ENCODE measurements at places on chromosomes 7 and 10.

GRCh38 chr10:119667562-119668328 lies 16.6 kb downstream of the BAG3 start:
- no peak for DNase-seq

- DNase-seq: no peak
Observed at GRCh38 chr10:624605-625332, 64.7 kb downstream of the DIP2C start.

GRCh38 chr10:7738536-7739407 lies 35.7 kb downstream of the ITIH2 start:
- no peak for DNase-seq

DNA sequence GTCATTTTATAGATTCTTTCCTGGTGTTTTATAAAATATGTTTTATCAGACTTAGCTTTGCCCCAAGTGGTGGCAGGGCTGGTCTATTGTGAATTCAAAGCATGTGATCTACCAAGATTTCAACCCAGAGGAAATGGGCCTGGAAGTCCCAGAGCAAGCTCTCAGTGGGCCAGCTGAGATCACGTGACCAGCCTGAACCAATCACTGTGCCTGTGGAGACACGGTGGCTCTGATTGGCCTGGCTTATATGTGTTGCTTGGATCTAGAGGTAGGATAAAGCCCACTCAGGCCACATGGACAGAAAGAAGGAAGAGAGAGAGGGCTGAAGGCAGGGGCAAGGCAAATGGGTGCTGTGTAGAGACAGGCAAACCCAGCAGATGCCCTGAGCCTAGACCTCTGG lies 65.5 kb upstream of the GATA3 start:
- no peak for DNase-seq

DNA sequence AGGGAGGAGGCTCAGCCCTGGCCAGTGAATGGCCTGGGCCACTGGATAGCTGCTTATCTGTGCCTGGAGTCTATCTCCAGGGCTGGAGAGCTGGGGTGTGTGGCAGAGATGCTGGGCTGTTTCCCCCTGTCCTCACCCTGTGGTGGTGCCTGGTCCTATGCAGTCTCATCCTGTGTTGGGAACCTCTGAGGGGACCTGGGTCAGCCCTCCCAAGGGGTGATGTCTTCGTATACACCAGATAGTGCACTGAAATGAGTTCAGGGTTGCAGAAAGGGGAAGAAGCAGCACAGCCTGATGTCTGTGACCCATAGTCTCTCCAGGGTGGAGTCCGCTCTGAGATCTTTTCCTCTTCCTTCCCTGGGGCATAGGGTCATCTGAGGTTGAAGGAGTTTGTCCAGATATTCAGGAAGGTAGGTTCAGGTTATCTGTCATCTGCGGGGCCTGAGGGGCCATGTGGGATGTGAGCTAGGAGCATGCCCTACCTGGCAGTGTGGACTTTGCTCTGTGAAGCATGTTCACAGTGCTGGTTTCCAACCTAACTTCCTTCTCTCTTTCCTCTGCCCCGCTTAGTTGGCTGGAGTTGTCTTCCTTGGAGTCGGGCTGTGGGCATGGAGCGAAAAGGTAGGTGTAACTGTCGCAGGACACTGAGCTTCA lies 33.4 kb upstream of the SH2D4B start:
- DNase-seq: no peak

GRCh38 chr7:109178342-109178741 lies 608.7 kb downstream of the DNAJB9 start:
- DNase-seq: no peak

- peak; percentile 90 for DNase-seq
Observed at GRCh38 chr10:4825868-4826791, at the start of gene AKR1E2. Gene AKR1E2, plus strand, starts transcription at chr10:4826207. Its CDS starts 118 bp downstream, at chr10:4826325.

DNA sequence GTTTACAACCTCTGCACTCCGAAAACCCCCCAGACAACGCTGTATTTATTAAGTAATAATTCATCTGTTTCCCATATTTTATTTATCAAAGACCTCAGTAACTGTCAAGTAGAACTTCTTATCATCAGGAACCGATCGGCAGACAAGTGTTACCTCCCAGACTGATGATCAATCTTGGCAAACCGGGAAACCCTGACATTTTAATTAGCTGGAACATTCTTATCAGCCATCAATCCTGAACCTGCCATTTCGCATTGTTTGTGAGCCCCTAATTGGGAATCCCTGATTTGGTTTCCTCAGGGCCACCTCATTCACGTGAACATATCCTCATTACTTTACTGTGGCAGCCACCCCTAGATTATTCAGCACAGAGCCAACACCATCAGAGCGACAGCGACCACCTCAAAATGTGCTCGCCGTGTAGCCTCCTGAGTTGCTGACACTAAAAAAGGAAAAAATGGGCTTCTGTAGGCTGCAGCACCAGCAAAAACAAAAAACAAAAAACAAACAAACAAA lies 93.6 kb upstream of the SDK1 start:
- DNase-seq: no peak
